ENCODE measurements at places on chromosomes 5 and 9. TPM values are rescaled to one million over a fixed set of nuclear protein-coding genes. Genes with fewer than 3 reads are reported as not detected.

FNIP1 gene
- total RNA-seq: 32.4 TPM

- DNase-seq: no peak
- H3K4me1 ChIP-seq: peaks cover 11% of the 10 kb centered on the region
- peaks cover 22% of the 10 kb centered on the region for H3K27me3 ChIP-seq
- no peak overlapping the region for H3K4me3 ChIP-seq
- H3K36me3 ChIP-seq: no peaks in the 10 kb centered on the region
These were observed 4.6 kb downstream of the DBH start for GRCh38 chr9:133640580-133641395.

- no peak for DNase-seq
- H3K4me3 ChIP-seq: no peak overlapping the region
- H3K27me3 ChIP-seq: no peaks in the 10 kb centered on the region
- H3K27ac ChIP-seq: no peak overlapping the region
- no peaks in the 10 kb centered on the region for H3K4me1 ChIP-seq
These were observed 7.0 kb upstream of the FBXO4 start for GRCh38 chr5:41918105-41918504.

GRCh38 chr5:1212881-1213280, 11.5 kb downstream of the SLC6A19 start:
- H3K27ac ChIP-seq: no peak overlapping the region
- no peaks in the 10 kb centered on the region for H3K4me1 ChIP-seq
- DNase-seq: no peak
- H3K4me3 ChIP-seq: no peak overlapping the region
- no peaks in the 10 kb centered on the region for H3K36me3 ChIP-seq
- no peaks in the 10 kb centered on the region for H3K27me3 ChIP-seq

DNA sequence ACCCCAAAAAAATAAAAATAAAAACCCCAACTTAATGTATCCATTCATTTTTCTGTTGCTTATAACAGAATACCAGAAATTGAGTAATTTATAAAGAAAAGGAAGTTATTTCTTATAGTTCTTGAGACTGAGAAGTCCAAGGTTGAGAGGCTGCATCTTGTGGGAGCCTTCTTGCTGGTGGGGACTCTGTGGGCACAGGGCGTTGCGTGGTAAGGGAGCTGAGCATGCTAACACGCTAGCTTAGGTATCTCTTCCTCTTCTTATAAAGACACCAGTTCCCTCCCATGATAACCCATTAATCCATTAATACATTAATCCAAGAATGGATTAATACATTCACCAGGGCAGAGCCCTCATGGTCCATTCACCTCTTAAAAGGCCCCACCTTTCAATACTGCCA, 150.9 kb downstream of the ZSWIM6 start:
- DNase-seq: no peak
- H3K27me3 ChIP-seq: no peaks in the 10 kb centered on the region
- no peak overlapping the region for H3K27ac ChIP-seq
- H3K4me1 ChIP-seq: peaks cover 5% of the 10 kb centered on the region
- peaks cover 42% of the 10 kb centered on the region for H3K36me3 ChIP-seq

DNA sequence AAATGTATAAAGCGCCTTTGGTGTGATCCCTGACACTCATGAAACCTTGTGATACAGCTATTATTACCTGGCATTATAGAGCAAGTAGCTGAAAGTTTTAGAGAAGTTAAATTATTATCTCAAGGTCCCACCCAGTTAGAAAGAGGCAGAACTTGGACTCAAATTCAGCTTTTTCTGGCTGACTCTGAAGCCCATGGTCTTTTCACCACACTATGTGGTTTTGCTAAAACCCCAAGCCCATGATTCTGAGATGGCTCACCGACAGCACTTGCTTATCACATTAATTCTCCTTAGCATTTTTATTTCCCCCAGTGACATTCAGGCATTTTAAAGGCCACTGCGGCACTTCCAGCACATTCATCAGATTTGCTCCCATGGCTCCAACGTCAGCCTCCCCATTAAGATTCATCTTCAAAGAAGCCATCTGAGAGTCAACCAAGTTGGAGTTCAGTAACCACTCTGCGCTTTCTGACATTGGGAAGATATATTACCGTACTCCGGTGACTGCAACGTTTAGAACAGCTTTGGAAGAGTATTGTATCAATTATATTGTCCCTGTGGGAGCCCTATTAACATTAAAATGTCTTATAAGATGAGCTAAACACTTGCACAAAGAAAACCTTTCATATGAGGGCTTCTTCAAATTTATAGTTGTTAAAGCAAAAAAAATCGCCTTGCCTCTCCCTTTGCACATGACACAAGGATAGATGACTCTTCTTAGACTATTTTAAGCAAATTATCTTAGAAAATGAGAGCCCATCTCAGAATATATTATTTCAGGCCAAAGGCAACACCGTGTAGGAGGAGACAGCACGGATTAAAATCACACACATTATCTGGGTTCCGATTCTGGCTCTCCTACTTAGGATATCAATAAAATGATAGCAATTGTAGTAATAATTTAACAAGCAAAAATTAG, 638.1 kb downstream of the ACTL7B start:
- H3K4me1 ChIP-seq: peaks cover 5% of the 10 kb centered on the region
- no peak overlapping the region for H3K27ac ChIP-seq
- H3K4me3 ChIP-seq: no peak overlapping the region
- no peaks in the 10 kb centered on the region for H3K36me3 ChIP-seq

GRCh38 chr5:71695595-71695994, 23.5 kb upstream of the CARTPT start:
- DNase-seq: no peak
- no peak overlapping the region for H3K27ac ChIP-seq
- no peaks in the 10 kb centered on the region for H3K27me3 ChIP-seq
- H3K4me3 ChIP-seq: no peak overlapping the region
- H3K36me3 ChIP-seq: no peaks in the 10 kb centered on the region

DNA sequence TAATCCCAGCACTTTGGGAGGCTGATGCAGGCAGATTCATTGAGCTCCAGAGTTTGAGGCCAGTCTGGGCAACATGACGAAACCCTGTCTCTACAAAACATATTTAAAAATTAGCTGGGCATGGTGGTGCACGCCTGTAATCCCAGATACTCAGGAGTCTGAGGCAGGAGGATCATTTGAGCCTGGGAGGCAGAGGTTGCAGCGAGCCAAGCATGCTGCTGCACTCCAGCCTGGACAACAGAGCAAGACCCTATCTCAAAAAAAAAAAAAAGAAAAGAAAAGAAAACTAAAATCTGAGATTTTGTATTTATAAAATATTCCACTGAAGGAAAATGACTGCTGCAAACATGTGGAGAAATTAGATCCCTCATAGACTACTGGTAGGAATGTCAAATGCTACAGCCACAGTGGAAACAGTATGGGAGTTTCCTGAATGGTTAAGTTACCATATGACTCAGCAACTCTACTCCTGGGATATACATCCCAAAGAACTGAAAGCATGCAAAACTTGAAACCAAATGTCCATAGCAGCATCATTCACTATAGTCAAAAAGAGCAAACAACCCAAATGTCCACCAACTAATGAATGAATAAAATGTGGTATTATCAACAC, 106.1 kb downstream of the UBAP2 start:
- no peak overlapping the region for H3K27ac ChIP-seq
- no peaks in the 10 kb centered on the region for H3K4me1 ChIP-seq
- no peak for DNase-seq
- peaks cover 39% of the 10 kb centered on the region for H3K36me3 ChIP-seq
